Bronchial epithelial cell (primary cell): ENCODE measurements at places on chromosomes 3 and 15. TPM values are rescaled to one million over a fixed set of nuclear protein-coding genes. Genes with fewer than 3 reads are reported as not detected.

The SNX33 gene
- total RNA-seq, result 15.0 and 19.8 TPM in 2 replicates

The MOBP gene
- total RNA-seq, result not detected in 2 replicates

DNA sequence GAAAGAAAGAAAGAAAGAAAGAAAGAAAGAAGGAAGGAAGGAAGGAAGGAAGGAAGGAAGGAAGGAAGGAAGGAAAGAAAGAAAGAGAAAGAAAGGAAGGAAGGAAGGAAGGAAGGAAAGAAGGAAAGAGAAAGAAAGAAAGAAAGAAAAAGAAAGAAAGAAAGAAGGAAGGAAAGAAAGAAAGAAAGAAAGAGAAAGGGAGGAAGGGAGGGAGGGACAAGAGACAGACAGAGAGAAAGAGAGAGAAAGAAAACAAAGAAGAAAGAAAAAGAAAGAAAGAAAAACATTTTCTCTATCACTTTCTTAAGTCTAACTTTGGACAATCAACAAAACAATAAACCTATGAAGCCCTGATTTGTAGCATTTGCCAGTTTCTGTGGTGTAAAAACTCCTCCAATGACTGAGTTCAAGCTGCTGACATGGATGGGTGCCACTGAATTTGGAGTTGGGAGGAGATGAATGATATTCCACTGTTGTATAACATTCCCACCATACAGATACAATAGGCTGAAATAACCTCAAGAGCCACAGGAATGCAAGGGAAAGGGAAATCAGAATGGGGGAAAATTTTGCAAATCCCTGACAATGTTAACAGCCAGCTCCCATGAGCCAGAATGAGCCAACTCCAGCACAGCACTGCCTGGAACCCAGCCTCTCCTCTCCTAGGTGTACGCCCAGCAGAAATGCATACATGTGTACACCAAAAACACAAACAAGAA lies 15.0 kb upstream of the RTP3 start:
- peak; percentile 44 for DNase-seq

The ANKUB1 gene
- 0.26 and 2.1 TPM in 2 replicates for total RNA-seq

GRCh38 chr3:66709532-66709931 lies 208.7 kb upstream of the LRIG1 start:
- DNase-seq, result peak; percentile 73

GRCh38 chr15:62591842-62592838 lies 427.1 kb upstream of the C2CD4B start:
- no peak for DNase-seq

DNA sequence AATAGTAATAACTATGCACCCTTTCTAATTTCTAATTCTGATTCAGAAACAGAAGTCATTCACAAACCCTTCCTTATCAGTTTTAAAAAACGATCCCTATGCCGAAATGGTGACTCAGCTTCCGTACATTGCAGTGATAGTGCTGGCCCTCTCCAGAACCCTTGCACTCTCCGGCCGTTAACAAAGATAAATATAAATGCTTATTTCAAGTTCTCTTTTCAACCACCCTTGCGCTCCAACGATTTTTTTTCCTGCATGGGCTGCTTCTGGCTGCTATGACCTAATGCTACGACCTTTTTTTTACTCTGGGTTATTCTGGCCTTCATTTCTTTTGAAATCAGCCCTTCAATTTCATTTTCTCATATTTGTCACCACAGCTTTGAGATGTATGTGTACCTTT lies 646.2 kb downstream of the NTRK3 start:
- no peak for DNase-seq

The ZCWPW2 gene
- 0.38 TPM in 1 of 2 replicates, not detected in the other for total RNA-seq

GRCh38 chr3:194756791-194757325 lies 71.2 kb downstream of the FAM43A start:
- no peak for DNase-seq

The GPR156 gene
- total RNA-seq, result under 0.01 and 0.13 TPM in 2 replicates

DNA sequence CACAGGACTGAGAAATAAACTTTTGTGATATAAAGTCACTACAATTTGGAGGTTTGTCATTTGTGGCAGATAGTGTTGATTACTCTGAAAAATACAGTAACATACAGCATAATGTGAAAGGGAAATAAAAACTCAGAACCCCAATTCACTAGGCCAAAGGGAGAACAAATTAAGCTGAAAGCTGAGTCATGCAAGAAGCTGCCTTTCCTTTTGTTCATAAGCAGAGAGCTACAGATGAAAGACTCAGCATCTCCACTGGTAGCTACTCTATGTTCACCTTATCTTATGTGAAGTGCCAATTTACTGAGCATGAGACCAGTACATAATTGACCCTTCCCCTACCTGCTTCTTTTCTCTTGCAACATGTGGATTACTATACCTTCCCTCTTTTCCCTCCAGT lies 19.3 kb upstream of the SLTM start:
- DNase-seq, result peak; percentile 51

- DNase-seq, result peak; percentile 3
Measured at GRCh38 chr15:27222479-27222878, 251.5 kb downstream of the GABRG3 start.

The SLC25A38 gene
- total RNA-seq, result 12.2 and 21.9 TPM in 2 replicates

GRCh38 chr3:37989821-37990480 lies 635 bp upstream of the VILL start:
- no peak for DNase-seq

The SLC22A13 gene
- total RNA-seq, result 0.77 and 0.79 TPM in 2 replicates

DNA sequence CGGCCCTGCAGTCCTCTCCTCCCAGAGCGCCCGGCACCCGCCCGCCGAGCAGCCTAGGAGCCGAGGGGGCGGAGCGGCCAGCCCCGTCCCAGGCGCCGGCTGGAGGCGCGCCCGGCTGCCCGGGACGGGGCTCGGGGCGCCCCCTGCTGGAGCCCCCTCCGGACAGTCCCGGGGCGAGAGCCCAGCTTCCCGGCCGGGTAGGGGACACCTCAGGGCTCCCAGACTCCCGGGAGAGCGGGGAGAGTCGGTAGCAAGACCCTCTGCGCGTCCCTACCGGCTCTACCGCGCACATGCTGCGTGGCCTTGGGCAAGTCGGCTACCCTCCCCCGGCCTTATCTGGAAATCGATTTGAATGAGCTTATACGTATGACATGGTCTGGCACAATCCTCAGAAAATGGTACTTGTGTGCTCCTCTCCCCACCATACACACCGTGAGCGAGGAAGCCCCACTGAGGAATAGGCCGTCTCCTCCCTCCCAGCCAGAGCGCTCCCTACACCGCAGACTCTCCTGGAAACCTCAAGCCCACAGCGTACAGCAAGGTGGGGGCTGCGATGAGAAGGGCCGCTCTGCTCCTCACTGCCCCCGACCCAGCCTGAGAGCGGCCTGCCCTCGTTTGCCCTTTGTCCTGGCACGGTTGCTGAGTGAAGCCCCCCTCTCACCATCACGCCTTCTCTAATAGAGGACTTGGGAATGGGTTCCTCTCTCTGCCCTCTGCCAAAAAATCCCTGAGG lies at the start of gene DAPK2:
Gene DAPK2, minus strand, starts transcription at position 65 of the 733 bp plus-strand sequence. CDS start 6,224 bp downstream, outside the sequence.
- DNase-seq, result peak; percentile 25

The CTXND1 gene
- total RNA-seq, result not detected in 2 replicates
